ENCODE measurements at places on chromosomes 11 and 22.

DNA sequence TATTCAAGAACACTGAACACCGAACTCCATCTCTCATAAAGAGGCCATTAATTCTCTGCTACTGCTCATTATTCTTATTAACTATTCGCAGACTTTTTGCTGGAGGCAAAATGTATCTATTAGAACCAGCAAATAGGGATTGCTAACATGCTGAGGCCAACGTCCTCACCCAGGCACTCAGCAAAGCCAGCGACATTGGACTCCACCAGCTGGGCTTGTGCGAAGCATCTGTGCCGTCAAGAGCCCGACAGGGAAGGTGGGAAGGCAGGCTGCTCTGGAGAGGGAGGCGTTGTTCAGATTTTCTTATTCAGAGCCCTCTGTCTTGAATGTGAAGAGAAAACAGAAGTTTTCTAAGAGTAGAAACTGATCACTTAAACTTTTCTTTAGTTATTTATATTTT, 615.6 kb upstream of the KIRREL3 start:
- no peak for DNase-seq

DNA sequence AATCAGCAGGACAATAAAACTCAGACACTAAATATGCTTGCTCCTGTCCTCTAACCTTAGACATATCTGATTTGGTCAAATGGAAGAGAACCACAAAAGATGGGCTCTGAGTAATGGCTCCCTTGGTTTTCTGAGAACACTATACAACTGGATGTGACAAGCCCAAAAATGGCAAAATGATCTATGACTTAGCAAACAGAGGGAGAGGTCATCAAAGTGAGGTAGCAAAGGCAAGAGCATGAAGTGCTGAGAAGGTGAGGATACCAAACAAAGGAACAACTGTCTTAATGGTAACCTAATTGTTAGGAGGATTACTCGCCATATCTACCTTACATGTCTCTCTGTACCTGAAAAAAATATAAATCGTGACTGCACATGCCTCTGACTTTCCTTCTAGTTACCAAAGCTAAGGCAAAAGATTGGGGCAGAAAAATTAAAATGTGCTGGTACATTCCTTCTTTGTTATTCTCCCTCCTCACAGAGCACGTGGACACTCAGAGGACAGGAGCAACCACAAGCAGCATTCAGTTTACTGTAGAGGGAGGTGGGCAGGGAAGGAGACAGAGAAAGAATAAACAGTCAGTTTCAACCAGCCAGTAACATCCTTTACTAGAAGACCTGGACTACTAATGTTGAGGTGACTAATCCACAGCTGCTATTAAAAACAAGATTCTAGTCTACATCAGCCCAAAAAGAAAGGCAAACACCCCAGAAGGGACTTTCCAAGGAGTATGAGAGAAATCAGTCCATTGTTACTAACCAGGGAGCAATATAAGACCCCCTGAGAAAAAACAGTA, 88.8 kb downstream of the AMBRA1 start:
- no peak for DNase-seq

- DNase-seq = peak; percentile 24
Observed at GRCh38 chr11:64181506-64182411, 4.2 kb upstream of the STIP1 start.

DNA sequence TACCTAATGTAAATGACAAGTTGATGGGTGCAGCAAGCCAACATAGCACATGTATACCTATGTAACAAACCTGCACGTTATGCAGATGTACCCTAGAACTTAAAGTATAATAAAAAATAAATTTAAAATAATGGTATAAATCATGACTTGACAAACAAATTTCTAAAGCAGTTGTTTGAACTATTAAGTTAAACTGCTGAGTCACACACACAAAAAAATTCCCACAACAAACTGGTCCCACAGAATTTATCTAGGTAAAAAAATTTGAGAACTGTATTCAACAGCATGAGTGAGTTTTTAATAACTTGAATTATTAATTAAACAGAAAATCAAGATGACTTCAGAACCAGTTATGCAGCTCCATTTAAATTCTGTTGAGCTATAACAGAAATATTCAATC, 186.0 kb upstream of the SOX6 start:
- DNase-seq = no peak

DNA sequence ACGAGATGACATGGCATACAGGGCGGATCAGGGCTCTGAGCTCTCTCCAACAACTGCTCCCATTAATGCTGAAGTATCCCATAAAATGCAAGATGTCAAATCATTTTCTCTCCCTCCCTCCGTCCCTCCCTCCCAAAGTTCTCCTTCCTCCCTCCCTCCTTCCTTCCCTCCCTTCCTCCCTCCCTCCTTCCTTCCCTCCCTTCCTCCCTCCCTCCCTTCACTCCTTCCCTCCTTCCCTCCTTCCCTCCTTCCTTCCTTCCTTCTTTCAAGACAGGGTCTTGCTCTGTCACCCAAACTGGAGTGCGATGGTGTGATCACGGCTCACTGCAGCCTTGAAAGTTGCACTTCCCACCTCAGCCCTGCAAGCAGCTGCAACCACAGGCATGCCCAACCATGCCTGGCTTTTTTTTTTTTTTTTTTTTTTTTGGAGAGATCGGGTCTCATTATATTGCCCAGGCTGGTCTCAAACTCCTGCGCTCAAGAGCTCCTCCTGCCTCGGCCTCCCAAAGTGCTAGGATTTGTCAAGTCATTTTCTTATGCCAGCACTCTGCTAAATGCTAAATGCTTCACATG, 38.2 kb downstream of the TXN2 start:
- DNase-seq = no peak

DNA sequence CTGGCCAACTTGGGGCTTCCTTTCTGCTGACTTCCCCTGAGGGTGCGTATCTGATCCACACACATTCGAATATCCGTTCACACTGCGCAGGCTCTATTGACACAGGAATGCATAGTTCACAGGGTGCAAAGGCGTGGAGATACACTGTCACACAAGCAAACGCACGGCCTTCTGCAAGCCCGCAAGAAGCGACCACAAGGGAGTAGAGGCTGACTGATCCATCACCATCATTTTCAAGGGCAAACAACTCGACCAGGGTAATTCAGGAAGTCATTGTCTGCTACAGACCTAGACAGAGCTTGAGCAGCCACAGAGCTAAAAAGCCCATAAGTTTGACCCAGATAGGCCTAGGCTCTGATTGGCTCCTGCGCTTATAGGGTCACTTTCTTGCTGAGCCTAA, 392.3 kb downstream of the MN1 start:
- no peak for DNase-seq

DNA sequence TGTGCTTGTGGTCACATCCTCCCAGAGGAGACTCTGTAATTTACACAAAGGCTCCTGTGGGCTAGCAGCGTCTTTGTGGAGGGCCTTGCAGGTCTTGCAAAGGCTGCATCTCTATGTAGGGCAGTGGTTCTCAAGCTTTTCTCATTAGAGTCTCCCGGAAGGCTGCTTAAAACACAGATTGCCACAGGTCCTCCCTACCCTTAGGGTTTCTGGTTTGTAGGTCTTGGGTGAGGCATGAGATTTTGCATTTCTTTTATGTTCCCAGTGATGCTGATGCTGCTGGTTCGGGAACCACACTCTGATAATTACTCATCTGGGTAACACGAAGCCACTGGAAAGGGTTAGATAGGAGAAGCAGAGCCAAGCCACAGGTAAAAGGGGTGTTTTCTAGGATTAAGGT, 151.3 kb upstream of the ZBED5 start:
- no peak for DNase-seq

DNA sequence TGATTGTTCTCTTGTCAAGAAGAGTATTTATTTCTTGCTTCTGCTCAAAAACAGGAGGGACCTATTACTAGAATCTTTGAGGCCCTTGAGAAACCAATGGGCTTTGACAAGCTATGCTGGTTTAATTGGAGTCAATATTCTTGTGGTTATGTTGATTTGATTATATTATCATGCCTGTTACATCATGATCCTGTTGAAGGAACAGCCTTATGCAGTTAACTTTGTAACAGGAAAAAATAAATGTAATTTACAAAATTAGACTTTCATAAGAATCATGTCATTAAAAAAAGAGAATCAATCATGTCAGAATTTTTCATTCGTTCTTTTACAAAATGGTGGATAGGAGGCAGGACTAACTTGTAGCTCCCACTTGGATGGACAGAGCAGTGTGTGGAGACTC, 386.1 kb upstream of the DDI1 start:
- no peak for DNase-seq

- DNase-seq = peak; percentile 43
Observed at GRCh38 chr22:39526736-39527171, 5.8 kb downstream of the RPS19BP1 start.

DNA sequence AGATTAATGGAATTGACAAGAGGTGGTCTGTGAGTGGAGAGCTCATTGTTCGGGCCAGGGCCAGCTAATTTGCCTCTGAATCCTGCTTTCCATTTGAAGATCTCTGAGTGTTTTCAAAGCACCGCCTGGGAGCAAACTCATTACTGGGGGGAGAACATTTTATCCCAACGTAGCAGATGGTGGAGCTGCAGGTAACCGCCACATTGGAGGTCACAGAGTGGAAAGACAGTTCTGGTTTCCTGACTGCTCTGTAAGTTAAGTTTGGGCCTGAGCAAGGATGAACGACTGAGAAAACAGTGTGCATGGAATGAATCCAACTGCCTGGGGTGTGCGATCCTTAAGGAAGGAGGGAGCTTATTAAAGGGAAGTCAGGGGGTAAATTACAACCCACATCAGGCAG, 30.5 kb downstream of the LMO2 start:
- DNase-seq = no peak

- DNase-seq = no peak
Observed at GRCh38 chr11:67045314-67045713, 11.3 kb upstream of the RHOD start.

DNA sequence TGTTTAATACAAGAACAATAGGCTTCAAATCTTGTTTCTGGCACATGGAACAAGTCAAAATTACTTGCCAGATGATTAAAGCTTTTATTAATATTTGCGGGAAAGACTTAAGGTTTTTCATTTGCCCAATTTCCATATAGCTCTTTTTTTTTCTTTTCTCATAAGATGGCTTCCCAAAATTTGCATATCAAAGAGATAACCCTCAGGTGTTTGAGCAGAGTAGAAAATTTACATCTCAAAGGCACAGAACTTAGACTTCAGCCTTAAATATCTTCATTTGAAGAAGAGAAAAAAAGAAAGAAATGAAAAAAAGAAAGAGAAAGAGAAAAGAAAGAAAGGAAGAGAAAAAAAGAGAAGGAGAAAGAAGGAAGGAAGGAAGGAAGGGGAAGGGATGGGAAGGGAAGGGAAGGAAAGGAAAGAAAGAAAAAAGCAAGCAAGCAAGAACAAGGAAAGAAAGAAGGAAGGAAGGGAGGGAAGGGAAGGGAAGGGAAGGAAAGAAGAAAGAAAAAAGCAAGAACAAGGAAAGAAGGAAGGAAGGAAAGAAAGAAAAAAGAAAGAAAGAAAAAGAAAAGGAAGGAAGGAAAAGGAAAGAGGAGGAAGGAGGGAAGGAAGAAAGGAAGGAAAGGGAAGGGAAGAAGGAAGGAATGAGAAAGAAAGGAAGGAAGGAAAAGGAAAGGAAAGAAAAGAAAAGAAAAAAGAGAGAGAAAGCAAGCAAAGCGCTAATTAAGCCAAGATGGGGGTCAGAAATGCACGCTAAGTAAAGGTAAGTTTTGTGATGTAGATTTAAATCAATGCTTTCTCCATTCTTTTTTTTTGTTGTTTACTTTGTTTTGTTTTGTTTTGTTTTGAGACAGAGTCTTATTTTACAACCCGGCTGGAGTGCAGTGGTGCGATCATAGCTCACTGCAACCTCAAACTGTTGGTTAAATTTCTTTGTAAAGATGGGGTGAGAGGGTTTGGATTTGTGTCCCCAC, 20.2 kb upstream of the IFITM3 start:
- DNase-seq = no peak

- DNase-seq = no peak
Observed at GRCh38 chr22:37266581-37267134, 15.7 kb upstream of the CYTH4 start.
